Activated naive CD8-positive, alpha-beta T cell treated with anti-CD3 and anti-CD28 coated beads, Interleukin-2, amount 10 ng/mL, durations not matched to agents 7 days and 5 days (primary cell): ENCODE measurements at places on chromosomes 3 and 15. TPM values are rescaled to one million over a fixed set of nuclear protein-coding genes. Genes with fewer than 3 reads are reported as not detected.

Gene FGF12
- not detected for total RNA-seq

Gene GOLGA8T
- total RNA-seq, result 1.5 TPM

Gene SMCO1
- total RNA-seq, result not detected

Gene SEMA5B
- total RNA-seq, result 0.28 TPM

Gene TMEM207
- total RNA-seq, result not detected

DNA sequence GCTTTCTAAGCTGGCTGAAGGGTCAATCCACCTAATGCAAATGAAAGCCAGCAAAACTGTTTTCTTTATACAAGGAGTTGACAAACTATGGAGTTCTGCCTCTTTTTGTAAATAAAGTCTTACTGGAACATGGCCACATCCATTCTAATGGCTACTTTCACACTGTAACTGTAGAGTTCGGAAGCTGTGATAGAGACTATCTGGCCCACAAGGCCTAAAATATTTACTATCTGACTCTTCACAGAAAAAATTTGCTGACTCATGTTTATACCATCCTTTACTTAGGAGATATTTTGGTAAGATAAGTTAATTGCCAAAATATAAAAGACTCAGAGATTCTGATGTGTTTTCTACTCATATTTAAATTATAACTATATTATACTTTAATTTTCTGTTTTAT, 93.7 kb upstream of the GK5 start:
- no peak overlapping the region for H3K27ac ChIP-seq
- no peaks in the 10 kb centered on the region for H3K27me3 ChIP-seq
- H3K36me3 ChIP-seq, result peaks cover 30% of the 10 kb centered on the region
- H3K4me1 ChIP-seq, result peaks cover 6% of the 10 kb centered on the region
- no peak for DNase-seq
- H3K4me3 ChIP-seq, result no peak overlapping the region

DNA sequence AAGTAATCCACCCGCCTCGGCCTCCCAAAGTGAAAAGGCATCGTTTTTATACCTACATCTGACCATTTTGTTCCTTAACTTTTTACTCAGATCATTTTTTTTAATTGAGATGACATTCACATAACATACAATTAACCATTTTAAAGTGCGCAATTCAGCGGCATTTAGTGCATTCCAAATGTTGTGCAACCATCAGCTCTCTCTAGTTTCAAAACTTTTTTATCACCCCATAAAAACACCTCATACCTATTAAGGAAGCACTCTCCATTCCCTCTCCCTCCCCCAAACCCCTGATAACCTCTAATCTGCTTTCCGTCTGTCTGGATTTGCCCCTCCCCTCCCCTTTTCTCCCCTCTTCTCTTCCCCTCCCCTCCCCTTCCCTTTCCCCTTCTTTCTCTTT, 310.1 kb downstream of the UACA start:
- peaks cover 2% of the 10 kb centered on the region for H3K36me3 ChIP-seq
- H3K4me1 ChIP-seq, result peaks cover 41% of the 10 kb centered on the region
- H3K4me3 ChIP-seq, result peak overlapping the region; percentile 45
- no peak for DNase-seq

DNA sequence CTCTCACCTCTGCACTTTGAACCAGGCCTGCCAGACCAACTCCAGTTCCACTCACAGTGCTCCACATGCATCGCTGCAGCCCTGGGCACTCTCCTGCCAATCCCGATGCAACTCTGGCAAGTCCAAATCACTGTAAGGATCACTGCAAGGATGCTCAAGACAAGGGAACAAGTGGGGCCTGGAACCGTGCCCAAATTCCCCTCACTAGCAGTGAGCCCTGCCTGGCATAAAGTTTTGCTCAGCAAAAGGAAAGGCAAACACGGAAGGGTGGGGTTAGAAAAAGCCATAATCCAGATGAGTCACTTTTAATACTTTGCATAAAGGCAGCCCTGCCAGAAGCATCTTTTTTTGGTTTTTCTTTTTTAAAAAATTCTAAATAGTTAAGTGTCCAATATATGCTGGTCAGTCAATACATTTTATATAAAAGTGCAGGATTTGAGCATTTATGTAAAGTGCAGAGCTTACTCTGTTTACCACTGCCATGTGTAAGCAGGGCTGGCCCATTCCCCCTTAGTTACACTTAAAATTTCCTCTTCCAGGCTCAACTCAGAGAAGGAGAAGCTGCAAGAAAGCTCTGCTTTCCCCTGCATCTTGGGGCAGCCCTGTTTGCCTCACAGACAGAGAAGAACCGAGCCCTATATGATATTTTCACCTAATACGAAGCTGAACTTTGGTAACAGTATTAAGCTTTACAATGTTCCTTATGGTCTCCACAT, 102.2 kb downstream of the CD47 start:
- peaks cover 13% of the 10 kb centered on the region for H3K4me1 ChIP-seq
- peak overlapping the region; percentile 16 for H3K4me3 ChIP-seq
- H3K27ac ChIP-seq, result peak overlapping the region; percentile 39

DNA sequence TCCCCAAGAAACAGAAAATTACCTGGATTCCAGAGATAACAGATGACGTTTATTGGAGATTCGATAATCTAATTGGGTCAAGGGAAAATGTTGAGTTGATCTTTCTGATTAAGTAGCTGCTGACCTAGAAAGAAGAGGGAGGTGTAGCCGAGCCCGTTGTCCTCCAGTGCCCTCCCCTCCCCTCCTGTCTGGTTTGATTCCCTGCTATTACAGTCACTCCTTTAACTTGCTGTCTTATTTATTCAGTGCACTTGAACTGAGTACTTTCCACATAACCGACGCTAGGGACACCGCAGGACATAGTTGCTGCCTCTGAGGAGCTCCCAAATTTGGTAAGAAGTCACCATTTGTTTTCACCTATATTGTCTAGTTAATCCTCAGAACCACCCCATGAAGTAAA, 103.7 kb downstream of the AQP9 start:
- H3K27ac ChIP-seq, result no peak overlapping the region
- H3K36me3 ChIP-seq, result no peaks in the 10 kb centered on the region
- H3K4me1 ChIP-seq, result peaks cover 4% of the 10 kb centered on the region

- no peak overlapping the region for H3K27ac ChIP-seq
- no peaks in the 10 kb centered on the region for H3K36me3 ChIP-seq
- peak overlapping the region; percentile 40 for H3K4me3 ChIP-seq
- DNase-seq, result no peak
- peaks cover 59% of the 10 kb centered on the region for H3K27me3 ChIP-seq
- H3K4me1 ChIP-seq, result no peaks in the 10 kb centered on the region
Observed at GRCh38 chr15:89379251-89379695, 44.6 kb upstream of the POLG start.

DNA sequence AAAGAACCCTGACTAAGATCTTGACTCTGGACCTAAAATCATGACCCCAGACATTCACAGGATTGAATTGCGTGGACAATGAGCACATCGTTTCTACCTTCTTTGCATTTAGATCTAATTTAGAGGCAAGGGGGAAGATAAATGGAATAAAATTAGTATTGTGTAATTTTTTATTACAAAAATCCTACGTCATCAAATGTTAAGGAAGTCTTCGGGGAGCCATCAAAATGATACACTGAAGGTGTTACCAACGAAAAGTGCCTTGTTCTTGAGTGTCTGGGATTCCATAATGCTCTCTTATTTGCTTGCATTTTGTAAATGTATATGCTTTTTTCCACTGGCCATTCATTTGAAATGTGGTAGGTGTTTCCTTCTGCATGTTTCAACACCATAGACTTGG, 52.8 kb upstream of the C3orf49 start:
- no peak for DNase-seq
- no peaks in the 10 kb centered on the region for H3K36me3 ChIP-seq
- no peak overlapping the region for H3K27ac ChIP-seq
- H3K4me1 ChIP-seq, result no peaks in the 10 kb centered on the region

- peaks cover 5% of the 10 kb centered on the region for H3K27me3 ChIP-seq
- no peaks in the 10 kb centered on the region for H3K4me1 ChIP-seq
- H3K27ac ChIP-seq, result no peak overlapping the region
Observed at GRCh38 chr3:150036780-150037179, 66.1 kb upstream of the PFN2 start.

DNA sequence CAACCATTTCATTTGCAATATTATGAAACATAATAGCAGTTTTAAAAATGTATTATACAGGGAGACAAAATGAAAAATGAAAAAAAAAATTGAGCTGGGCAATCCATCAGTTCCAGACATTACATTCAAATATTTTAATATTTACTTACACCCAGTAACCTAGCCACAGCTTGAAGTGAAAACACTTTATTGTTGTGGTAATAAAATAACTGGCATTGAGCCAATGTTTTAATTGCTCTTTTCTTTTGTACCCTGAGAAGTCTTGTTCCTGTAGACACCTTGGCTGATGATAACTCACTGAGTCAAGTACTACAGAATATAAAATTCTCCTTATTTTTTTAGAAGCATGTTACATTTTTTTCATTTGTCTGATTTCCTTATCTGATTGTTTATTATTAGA, 180.6 kb downstream of the ROBO1 start:
- DNase-seq, result no peak
- H3K27ac ChIP-seq, result no peak overlapping the region
- no peaks in the 10 kb centered on the region for H3K27me3 ChIP-seq
- H3K4me1 ChIP-seq, result no peaks in the 10 kb centered on the region
- H3K36me3 ChIP-seq, result no peaks in the 10 kb centered on the region
- no peak overlapping the region for H3K4me3 ChIP-seq

- peaks cover 4% of the 10 kb centered on the region for H3K27me3 ChIP-seq
- DNase-seq, result no peak
- no peak overlapping the region for H3K4me3 ChIP-seq
- H3K27ac ChIP-seq, result no peak overlapping the region
- H3K36me3 ChIP-seq, result no peaks in the 10 kb centered on the region
- H3K4me1 ChIP-seq, result peaks cover 2% of the 10 kb centered on the region
Observed at GRCh38 chr3:33749546-33750210, 31.6 kb upstream of the CLASP2 start.

DNA sequence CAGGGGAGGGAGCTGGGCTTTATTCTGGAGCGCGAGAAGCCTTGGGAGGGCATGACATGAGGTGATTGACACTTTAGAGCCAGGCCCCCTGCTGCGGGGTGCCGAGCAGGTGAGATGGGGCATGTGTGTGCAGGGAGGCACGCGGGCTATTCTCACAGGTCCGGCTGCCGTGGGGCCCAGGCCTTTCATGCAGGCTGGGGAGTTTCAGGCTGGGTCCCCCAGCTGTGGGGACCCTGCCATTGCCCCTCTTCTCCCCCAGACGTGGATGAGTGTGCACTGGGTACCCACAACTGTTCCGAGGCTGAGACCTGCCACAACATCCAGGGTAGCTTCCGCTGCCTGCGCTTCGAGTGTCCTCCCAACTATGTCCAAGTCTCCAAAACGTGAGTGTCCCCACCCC, 87.3 kb downstream of the FBLN2 start:
- no peak overlapping the region for H3K4me3 ChIP-seq
- H3K4me1 ChIP-seq, result no peaks in the 10 kb centered on the region
- no peaks in the 10 kb centered on the region for H3K36me3 ChIP-seq
- H3K27me3 ChIP-seq, result no peaks in the 10 kb centered on the region
- no peak for DNase-seq
- no peak overlapping the region for H3K27ac ChIP-seq

DNA sequence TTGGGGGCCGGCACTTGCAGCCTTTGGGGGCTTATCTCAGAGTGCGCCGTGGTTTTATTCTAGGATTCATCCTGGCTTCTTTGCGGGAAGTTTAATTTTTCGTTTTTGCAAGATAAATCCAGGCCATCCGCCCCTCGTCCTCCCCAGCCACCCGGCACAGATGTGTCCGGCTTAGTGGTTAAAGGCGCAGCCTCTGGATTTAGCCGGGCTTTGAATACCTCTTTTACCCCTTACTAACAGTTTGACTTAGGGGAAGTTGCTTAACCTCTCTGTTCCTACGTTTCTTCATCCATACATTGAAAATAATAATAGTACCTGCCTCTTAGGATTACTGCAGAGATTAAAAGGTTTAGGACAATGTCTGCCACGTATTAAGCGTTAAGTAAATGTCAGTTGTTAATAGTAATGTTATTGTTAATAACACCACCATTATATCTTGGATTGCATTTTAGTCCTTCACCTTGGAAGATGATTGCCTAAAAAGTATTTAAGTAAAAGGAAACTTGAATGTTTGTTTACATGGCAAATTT, 714 bp downstream of the ECT2 start:
- DNase-seq, result no peak
- peak overlapping the region; percentile 91 for H3K27ac ChIP-seq
- H3K4me3 ChIP-seq, result peak overlapping the region; percentile 87
- peaks cover 31% of the 10 kb centered on the region for H3K4me1 ChIP-seq
- H3K36me3 ChIP-seq, result peaks cover 28% of the 10 kb centered on the region

- H3K36me3 ChIP-seq, result no peaks in the 10 kb centered on the region
- no peak overlapping the region for H3K27ac ChIP-seq
- DNase-seq, result no peak
- no peaks in the 10 kb centered on the region for H3K27me3 ChIP-seq
- peaks cover 2% of the 10 kb centered on the region for H3K4me1 ChIP-seq
- H3K4me3 ChIP-seq, result no peak overlapping the region
Observed at GRCh38 chr3:128077202-128077624, 25.0 kb downstream of the SEC61A1 start.

GRCh38 chr3:186852994-186853393, 10.5 kb downstream of the ADIPOQ start:
- H3K27ac ChIP-seq, result no peak overlapping the region
- H3K36me3 ChIP-seq, result peaks cover 3% of the 10 kb centered on the region
- no peak for DNase-seq
- H3K27me3 ChIP-seq, result peaks cover under 1% of the 10 kb centered on the region
- no peak overlapping the region for H3K4me3 ChIP-seq

GRCh38 chr3:72308641-72309040, 523.7 kb upstream of the PROK2 start:
- peaks cover 3% of the 10 kb centered on the region for H3K36me3 ChIP-seq
- peaks cover 10% of the 10 kb centered on the region for H3K4me1 ChIP-seq
- H3K4me3 ChIP-seq, result no peak overlapping the region
- peaks cover 3% of the 10 kb centered on the region for H3K27me3 ChIP-seq
- H3K27ac ChIP-seq, result no peak overlapping the region

DNA sequence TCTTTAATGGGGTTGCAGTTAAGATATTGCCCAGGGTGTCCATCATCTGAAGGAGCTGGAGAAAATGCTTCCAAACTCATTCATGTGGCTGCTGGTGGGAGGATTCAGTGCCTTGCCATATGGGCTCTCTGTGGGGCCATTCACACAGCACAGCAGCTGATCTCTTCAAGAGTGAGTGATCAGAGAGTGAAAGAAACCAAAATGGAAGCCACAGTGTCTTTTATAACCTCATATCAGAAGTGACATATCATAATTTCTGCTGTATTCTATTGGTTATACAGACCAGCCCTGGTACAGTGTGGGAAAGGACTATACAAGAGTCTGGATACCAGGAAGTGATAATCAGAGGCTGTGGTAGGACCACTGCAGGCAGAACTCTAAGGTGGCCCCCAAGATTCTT, 33.6 kb downstream of the HHLA2 start:
- no peaks in the 10 kb centered on the region for H3K27me3 ChIP-seq
- DNase-seq, result no peak
- H3K4me1 ChIP-seq, result peaks cover 41% of the 10 kb centered on the region
- no peak overlapping the region for H3K4me3 ChIP-seq
- H3K36me3 ChIP-seq, result peaks cover 47% of the 10 kb centered on the region
- peak overlapping the region; percentile 83 for H3K27ac ChIP-seq

GRCh38 chr3:49630784-49631183, 43.4 kb upstream of the APEH start:
- no peak overlapping the region for H3K27ac ChIP-seq
- peaks cover 16% of the 10 kb centered on the region for H3K4me1 ChIP-seq
- H3K4me3 ChIP-seq, result no peak overlapping the region
- peaks cover 2% of the 10 kb centered on the region for H3K36me3 ChIP-seq

- H3K36me3 ChIP-seq, result no peaks in the 10 kb centered on the region
Observed at GRCh38 chr15:80202641-80203360, 49.2 kb downstream of the CTXND1 start.
